Adrenal gland (tissue), 19 donors: ENCODE measurements at places on chromosomes 5 and 9.

GRCh38 chr5:60487885-60488442 lies 212.0 kb downstream of the DEPDC1B start:
- DNase-seq: no peak
- H3K4me3 ChIP-seq: no peak overlapping the region
- no peaks in the 10 kb centered on the region for H3K4me1 ChIP-seq
- no peak overlapping the region for H3K27ac ChIP-seq
- H3K36me3 ChIP-seq: no peaks in the 10 kb centered on the region

DNA sequence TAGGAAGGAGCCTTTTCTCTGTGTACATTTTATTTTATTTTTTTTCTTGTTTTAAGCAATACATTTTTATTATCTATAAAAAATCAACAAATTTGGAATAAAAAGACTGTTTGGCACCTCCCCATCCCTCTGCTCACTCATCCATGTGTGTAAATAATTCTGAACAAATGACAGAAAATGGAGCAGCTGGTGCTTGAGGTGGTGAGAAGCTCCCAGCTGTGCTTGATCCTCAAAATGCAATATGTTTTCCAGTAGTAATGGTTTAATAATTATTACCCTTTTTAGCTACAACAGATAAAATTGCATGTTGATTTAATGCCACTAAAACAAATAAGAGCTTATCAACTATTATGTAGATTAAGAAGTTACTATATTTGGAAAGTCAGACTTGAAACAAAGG lies 132.5 kb downstream of the CDH18 start:
- no peak overlapping the region for H3K4me3 ChIP-seq
- no peak overlapping the region for H3K27ac ChIP-seq
- no peaks in the 10 kb centered on the region for H3K36me3 ChIP-seq
- DNase-seq: no peak
- H3K4me1 ChIP-seq: no peaks in the 10 kb centered on the region

GRCh38 chr5:150797384-150797783 lies 18.8 kb downstream of the SMIM3 start:
- no peak for DNase-seq
- H3K27me3 ChIP-seq: no peaks in the 10 kb centered on the region
- no peak overlapping the region for H3K27ac ChIP-seq
- no peaks in the 10 kb centered on the region for H3K4me1 ChIP-seq
- H3K4me3 ChIP-seq: no peak overlapping the region

DNA sequence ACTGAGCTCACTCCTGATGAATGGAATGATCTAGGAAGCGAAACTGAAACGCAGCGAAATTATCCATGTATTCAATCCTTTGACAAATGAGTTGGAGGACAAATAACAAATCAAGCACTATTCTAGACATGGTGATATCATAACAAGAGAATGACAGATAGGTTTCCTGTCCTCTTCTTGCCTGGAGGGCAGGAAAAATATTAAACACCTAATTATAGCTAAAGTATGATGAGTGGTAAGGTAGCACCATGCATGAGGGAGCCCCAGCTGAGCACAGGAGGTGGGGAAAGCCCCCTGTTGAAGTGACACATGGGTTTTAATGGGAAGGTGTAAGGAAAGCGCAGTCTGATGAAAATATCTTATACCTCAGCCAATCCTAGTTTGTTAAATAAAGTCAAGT lies 225.2 kb downstream of the NPR3 start:
- no peak overlapping the region for H3K4me3 ChIP-seq
- DNase-seq: no peak
- H3K27ac ChIP-seq: no peak overlapping the region
- no peaks in the 10 kb centered on the region for H3K27me3 ChIP-seq

- no peaks in the 10 kb centered on the region for H3K27me3 ChIP-seq
- H3K36me3 ChIP-seq: no peaks in the 10 kb centered on the region
- no peak overlapping the region for H3K4me3 ChIP-seq
- no peak for DNase-seq
- H3K4me1 ChIP-seq: no peaks in the 10 kb centered on the region
- H3K27ac ChIP-seq: no peak overlapping the region
These were observed 74.9 kb downstream of the PDE8B start for GRCh38 chr5:77285251-77285841.

GRCh38 chr5:146209714-146210113 lies 6.3 kb downstream of the RBM27 start:
- no peak overlapping the region for H3K27ac ChIP-seq

GRCh38 chr5:72525816-72526215 lies 18.6 kb upstream of the ZNF366 start:
- no peaks in the 10 kb centered on the region for H3K36me3 ChIP-seq
- no peak overlapping the region for H3K4me3 ChIP-seq
- no peaks in the 10 kb centered on the region for H3K27me3 ChIP-seq
